ENCODE measurements at places on chromosomes 6 and 20.

GRCh38 chr6:73542891-73543290 is 22.1 kb upstream of the EEF1A1 start:
- DNase-seq = no peak

DNA sequence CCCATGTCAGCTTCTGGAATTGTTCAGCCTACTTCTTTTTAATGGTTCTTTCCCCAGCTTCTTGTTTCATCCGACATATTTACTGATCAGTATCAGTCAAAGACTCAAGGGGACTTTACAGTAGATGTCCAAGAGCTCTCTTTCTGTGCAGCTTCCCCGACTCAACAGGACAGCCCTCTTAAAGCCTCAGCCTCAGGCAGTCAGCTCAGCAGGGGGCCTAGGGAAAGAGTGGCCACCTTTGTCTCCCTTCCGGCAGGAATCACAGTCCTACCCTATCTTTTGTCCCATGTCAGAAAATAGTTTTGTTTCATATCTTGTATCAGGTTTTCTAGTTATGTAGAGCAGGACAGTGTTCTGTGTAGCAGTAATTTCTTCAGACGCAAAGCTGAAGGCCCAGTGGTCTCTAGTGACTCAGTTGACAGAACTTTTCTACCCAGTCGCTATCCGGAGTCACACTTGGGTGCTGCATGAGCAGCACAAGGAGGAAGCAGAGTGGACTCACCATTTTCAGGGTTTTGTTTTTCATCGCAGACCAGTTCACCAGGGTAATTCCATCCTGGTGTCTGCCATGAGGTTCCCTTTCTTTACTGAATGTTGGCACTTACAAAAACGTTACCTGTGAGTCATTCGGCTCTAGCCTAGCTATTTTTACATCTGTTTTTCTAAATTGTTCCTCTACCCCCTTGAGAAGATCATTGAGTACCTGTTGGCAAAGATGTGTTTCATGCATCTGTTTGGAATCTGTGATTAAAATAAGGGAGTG is 47.7 kb downstream of the SPATA2 start:
- DNase-seq = no peak

DNA sequence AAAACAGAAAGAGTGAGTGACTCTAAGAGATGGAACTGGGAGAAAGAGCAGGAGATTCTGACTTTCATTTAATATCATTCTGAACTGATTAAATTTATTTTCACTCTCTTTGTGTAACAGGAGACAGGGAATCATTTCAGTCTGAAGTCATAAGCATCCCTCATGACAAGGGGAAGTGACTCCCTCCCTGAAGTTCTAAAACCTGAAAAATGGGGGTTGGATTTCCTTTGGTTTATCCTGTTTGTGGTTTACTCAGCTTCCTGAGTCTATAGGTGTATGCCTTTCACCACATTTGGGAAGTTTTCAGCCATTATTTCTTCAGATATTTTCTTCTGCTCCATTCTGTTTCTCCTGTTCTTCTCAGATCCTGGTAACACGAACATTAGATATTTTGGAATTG is 3.4 kb upstream of the FKBP1A start:
- no peak for DNase-seq

GRCh38 chr6:37630281-37630799 is 67.3 kb downstream of the MDGA1 start:
- DNase-seq = no peak

DNA sequence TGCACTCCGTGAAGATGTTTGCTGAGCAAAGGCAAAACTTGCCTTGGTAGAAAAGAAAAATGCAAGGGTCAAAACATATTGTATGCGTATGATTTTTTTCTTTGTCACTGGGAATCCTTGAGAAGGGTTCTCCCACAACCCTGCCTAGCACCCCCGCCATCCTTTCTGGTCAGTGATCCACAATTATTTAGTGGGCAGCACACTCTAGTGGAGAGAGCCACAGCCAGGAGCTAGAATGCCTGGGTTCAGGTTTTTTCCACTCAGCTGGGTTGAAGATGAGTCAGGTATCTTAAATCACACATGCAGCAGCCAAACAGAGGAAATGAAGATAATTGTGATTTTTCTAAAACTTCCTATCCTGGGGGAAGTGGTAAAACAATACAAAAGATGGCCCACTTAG is 243.1 kb downstream of the PKHD1 start:
- no peak for DNase-seq

DNA sequence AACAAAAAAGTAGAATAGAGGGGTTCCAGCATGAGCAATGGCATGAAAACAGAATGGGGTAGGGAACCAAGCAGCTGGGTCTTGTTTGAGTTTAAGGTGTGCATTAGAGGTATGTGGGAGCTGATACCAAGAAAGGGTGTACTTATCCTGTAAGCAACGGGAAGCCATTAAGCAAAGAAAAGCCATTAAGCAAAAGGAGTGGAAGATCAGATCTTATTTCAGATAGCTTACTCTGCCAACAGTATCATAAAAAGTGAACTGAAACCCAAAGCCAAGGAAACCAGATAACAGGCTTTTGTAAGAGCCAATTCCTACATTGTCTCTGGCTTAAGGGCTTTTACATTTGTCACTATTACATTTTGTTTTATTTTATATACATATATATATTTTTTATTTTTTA is 21.3 kb upstream of the BEND6 start:
- DNase-seq = no peak

DNA sequence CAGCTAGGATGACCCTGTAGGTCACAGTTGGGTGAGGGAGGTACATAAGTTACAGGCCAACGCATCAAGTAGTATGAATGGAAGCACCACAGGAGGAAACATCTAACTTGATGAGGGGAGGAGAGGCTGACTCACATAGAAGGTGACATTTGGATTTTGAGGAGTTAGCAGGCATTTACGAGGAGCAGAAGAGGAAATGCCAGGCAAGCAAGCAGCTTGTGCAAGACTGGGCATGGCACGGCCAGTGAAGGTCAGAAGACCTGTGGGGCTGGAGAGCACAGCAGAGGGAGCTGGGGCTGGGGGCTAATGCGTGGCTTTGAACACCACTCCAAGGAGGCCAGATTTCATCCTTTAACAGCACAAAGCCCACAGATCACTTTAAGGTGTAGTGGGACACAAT is 37.8 kb downstream of the MUC22 start:
- no peak for DNase-seq

DNA sequence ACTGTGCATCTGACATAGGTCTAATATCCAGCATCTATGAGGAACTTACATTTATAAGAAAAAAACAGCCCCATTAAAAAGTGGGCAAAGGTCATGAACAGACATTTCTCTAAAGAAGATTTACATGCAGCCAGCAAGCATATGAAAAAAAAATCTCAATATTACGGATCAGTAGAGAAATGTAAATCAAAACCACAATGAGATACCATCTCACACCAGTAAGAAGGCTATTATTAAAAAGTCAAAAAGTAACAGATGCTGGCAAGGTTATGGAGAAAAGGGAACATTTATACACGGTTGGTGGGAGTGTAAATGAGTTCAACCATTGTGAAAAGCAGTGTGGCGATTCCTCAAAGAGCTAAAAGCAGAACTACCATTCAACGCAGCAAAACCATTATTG is 13.1 kb downstream of the METTL24 start:
- DNase-seq = no peak

GRCh38 chr20:44790638-44791393 is 19.5 kb downstream of the RIMS4 start:
- DNase-seq = no peak

DNA sequence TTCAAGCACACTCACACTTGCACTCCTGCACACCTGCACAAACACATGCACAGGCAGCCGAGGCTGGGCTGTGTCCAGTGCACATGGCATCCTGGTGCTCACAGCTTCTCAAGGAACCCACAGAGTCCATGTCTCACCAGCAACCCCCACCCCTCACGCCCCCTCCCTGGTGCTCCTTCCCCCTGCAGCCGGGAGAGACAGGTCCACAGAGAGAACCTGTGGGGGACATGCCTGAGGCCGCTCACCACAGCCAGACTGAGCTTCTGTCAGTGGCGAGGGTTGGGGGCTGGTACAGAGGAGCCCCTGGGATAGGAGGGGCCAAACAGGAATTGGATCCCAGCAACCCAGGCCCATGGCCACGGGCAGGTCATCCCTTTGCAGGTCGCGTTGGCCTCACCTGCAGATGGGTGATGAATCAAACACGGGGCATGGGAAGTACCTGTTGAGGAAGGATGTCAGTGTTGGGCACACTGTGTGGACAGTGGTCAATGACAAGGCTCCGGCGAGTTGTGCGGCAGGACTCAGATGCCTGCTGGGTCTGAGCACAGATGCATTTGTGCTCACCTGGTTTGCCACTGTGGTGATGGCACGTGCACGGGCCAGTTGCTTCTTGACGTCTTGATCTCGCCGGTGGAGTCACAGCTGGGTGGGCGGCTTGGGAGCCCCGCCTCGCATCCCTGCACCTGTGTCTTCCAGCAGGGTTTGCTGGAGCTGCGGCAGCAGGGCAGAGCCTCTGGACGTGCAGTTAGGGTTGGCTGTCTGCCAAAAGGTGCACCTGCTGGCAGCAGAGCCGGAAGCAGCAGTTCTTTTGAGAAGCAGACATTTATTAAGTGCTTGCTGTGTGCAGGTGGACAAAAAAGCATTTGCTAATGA is 113.0 kb downstream of the ERMARD start:
- DNase-seq = no peak

DNA sequence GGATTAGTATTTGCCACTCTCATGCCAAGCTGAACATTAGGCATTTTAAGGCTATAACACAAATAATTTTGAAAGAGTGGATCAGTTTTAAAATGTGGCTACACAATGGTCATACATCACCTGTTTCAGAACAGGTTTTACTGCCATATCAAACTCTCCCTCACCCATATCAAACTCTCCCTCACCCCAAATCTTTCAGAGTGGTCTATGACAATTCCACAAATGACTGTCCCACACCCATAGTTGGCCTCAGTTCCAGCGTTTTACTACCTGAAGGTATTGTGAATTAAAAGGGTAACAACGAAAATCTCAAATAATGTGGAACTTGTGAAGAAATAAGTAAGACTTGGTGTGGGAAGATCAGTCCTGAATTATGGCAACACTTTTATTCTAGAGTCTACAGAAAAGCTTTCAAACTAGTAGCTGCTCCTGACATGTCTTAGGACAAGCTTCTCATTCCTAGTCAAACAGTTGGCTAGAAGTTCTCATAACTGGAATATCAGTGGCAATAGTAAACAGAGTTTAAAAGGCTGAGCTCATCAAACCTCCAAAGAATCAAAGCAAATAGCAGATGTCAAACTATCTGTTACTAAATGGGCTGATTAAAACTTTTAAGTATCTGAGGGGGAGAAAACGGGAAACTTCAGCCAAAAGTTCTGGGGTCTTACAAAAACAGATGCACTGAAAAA is 52.4 kb downstream of the MAP3K7 start:
- DNase-seq = no peak

GRCh38 chr20:14859627-14860026 is 522.2 kb upstream of the FLRT3 start:
- DNase-seq = no peak

GRCh38 chr6:139868576-139868975 is 494.1 kb upstream of the CITED2 start:
- no peak for DNase-seq

GRCh38 chr20:51267679-51268078 is 244.8 kb upstream of the KCNG1 start:
- DNase-seq = no peak

GRCh38 chr6:74932232-74932888 is 273.5 kb downstream of the COL12A1 start:
- no peak for DNase-seq

- DNase-seq = no peak
These were observed 32.5 kb upstream of the MCUR1 start for GRCh38 chr6:13846841-13847240.

DNA sequence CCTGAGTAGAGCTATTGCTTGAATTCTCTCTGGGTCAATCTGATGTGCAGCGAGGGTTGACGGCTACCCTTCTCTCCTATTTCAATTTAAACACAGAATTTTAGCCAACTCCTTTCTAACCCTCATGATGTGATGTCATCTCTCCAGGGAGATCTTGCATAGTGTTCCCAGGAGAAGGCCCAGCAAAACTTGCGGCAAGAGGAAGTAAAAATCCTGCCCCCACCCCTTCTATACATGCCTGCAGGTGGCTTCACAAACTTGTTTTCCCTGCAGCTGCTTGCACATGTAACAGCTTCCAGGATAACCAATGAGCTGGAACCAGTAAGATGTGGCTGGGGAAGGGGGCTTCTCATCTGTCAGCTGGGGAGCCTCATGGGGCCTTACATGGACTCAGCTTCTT is 169.3 kb upstream of the CDH4 start:
- no peak for DNase-seq

GRCh38 chr20:36154700-36155628 is at the start of gene EPB41L1:
EPB41L1 (plus strand) TSS chr20:36154740; CDS start chr20:36173778, 19,038 bp downstream.
- DNase-seq = no peak

- DNase-seq = no peak
These were observed 13.7 kb upstream of the TMEM244 start for GRCh38 chr6:129874837-129875236.

DNA sequence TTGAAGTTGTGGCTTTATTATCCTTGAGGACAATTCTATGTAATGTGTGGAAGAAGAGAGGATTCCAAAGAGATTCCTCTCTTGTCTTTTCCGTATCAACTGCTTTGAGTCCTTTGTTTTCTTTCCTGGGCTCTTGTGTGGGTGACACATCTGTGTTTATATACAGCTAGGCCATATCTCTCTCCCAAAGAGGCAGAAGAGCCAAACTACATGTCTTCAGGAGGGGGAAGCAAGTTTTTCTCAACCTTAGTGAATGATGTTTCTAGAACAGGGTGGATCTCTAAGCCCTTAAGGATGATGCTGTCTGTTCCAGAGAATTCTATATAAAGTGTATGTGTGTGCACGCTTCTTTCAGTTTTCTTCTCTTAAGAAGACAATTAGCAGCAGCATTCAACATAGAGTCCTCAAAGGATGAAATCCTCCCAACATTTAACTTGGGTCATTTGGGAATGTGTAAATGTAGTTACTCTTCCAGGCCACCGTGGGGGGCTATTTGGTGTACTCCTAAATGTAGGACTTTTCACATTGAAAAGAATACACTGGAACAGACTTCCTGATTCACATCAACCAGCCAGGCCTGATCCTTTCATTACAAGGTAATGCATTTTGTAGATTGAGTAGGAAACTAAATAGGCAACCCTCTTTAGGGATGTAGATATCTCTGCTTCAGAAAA is 92.8 kb upstream of the EEF1E1 start:
- no peak for DNase-seq

DNA sequence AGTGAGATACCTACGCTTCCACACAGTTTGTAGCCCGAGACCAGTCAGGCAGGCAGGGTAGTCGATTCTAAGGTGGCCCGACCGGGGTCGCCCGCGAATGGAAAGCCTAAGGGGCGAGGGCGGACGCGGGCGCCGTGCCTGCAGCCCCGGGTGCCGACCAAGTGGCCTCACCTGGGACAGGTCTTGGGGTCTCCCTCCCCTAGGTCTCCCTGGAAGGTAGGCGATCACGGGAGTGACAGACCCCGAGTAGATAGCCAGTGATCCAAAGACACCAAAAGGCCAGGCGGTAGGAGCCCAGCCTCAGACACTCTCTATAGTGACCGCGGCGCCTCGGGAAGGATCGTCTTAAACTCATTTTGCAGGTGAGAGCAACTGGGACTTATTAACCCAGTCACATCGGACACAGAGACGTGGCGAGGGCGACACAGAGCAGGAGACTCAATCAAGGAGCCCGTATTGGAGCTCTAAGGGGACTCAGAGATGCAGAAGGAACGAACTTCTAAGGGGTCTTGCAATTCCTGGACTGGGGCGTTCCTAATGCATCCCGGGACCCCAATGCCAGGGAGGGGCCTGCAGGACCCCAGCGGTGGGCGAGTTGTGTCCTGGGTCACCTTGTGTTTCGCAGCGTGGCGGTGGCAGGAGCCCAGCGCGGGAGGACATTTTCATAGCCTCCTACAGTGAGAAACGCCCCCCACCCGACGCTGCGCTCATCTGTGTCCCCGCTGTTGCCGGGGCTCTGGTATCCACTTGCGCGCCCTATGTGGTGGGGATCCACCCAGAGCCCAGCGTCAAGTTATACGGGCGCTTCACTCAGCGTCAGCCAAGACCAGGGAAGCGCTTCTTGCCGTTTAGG is 2.1 kb upstream of the VSX1 start:
- no peak for DNase-seq
